ENCODE measurements at places on chromosomes 1 and 21.
A peak's percentile ranks its signal among the peaks of the same experiment; 100 is the strongest.

GRCh38 chr1:21607549-21608529 lies 61.3 kb downstream of the RAP1GAP start:
- peak; percentile 79 for DNase-seq

- DNase-seq: no peak
These were observed 488.0 kb upstream of the PLXNA2 start for GRCh38 chr1:208731981-208732821.

- no peak for DNase-seq
These were observed 232.8 kb downstream of the CHRM3 start for GRCh38 chr1:239619190-239619589.

DNA sequence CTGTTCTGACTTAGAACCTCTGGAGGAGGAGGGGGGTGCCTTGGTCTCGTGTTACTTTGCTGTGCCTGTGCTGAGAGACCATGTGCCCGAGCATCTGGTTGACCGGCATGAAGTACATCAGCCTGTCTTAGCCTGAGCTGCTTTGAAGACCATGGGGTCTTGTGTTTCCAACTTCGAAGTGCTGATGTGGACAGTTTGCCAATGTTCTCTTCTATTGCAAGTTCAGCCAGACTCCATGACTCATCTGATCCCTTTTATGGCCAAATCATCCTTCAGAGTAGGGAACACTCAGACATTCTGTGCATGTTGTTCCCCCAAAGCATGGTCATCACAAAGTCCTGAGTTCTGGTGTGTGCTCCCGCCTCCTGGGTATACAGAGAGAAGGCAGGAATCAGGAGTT lies 6.0 kb upstream of the PLA2G2C start:
- no peak for DNase-seq

GRCh38 chr21:45638707-45639106 lies 4.8 kb upstream of the PCBP3 start:
- no peak for DNase-seq

- no peak for DNase-seq
These were observed 3.8 kb downstream of the RNF186 start for GRCh38 chr1:19811206-19811851.

GRCh38 chr1:162560303-162561036 lies 1.1 kb upstream of the UAP1 start:
- DNase-seq: no peak

DNA sequence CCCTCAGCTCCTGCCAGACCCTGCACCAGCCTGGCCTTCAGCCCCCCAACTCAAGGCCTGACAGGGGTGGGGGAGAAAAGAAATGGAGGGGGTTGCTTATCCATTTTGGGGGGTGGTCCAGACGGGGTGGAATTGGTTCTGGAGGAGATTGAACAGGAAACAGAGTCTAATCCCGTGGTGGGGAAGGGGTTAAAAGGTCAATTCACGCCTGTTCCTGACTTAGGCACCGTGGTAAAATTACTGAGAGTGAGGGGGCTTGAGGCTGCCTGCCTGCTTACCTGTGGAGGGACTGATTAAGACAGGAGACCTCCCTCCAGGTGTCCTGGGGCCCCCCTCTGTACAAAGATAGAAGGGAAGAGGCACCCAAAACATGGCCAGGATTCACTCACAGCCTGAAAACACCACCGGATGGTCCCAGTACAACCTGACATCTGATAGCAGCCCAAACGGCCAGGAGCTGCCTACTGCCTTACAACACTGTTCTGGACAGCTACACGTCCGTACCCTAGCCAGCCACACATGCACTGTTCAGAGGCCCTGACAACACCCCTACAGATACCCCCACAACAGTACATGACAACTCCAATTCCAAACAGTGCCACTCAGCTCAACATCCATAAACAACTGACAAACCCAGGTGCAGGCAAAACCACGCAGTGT lies 31.8 kb downstream of the AHDC1 start:
- no peak for DNase-seq

DNA sequence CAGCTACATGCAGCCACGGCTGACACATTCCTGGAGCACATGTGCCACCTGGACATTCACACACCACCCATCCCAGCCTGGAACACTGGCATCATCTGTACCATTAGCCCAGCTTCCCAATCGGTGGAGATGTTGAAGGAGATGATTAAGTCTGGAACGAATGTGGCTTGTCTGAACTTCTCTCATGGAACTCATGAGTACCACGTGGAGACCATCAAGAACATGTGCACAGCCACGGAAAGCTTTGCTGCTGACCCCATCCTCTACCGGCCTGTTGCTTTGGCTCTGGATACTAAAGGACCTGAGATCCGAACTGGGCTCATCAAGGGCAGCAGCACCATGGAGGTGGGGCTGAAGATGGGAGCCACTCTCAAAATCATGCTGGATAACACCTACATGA lies 25.0 kb upstream of the TRIM33 start:
- no peak for DNase-seq

DNA sequence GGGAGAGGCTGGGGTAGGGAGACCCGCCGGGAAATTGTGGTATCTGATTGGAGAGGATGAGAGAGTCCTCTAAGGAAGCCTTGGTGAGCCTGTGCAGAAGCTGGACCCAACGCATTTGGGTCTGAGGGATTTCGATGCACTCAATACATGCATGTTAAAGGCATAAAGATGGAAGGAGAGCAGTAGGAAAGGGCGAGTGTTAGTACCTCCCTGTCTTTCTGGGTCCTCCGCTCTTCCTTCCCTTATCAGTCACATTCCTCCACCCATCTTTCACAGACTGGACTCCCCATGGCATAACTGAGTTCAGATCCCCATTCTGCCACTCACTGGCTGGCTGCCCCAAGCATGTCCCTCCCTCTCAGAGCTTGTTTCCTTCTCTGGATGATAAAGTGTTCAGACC lies 7.3 kb downstream of the RGS16 start:
- DNase-seq: peak; percentile 60

DNA sequence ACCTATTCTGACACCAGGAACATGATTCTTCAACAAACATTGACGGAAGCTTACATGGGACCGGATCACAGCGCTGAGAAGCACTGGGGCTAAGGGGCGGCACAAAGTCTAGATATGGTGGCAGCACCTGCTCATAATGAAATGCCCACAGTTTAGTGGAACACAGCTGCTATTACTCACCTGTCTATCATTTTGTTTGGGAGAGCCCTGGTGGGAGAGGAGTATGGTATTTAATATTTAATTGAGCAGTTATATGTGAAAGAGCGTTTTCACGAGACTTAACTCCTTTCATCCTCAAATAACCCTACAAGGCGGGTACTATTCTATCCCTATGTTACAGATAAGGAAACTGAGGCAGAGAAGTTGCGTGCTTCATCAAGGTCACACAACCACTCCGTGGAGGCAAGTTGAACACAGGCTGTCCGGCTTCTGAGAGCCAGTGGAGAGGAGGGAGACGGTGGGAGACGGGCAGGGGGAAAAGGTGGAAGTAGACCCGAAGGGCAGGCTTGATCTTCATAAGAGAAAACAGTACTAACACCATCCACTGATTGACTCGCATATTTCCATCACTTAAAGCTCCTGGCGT lies 790 bp upstream of the TSNAX start:
- no peak for DNase-seq

- DNase-seq: no peak
These were observed 104.4 kb downstream of the GALNT2 start for GRCh38 chr1:230171356-230172015.

DNA sequence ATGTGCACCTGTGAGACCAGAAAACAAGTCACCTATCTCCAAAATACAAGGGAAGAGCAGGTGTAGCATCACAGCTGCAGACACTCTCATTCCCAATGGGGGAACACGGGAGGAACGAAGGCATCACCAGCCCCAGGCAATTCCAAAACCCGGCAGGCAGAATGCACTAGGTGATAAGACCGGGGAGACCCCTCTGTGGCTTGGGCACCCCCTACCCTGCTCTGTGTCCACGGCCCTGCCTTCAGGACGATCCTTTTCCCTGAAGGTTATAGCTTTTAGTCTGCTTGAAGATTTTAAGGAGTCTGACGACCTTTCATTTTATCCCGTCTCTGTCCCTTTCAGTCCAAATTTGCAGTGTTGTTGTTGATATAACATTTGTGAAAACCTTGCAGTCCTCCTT lies 19.2 kb downstream of the TRPM2 start:
- DNase-seq: peak; percentile 31

DNA sequence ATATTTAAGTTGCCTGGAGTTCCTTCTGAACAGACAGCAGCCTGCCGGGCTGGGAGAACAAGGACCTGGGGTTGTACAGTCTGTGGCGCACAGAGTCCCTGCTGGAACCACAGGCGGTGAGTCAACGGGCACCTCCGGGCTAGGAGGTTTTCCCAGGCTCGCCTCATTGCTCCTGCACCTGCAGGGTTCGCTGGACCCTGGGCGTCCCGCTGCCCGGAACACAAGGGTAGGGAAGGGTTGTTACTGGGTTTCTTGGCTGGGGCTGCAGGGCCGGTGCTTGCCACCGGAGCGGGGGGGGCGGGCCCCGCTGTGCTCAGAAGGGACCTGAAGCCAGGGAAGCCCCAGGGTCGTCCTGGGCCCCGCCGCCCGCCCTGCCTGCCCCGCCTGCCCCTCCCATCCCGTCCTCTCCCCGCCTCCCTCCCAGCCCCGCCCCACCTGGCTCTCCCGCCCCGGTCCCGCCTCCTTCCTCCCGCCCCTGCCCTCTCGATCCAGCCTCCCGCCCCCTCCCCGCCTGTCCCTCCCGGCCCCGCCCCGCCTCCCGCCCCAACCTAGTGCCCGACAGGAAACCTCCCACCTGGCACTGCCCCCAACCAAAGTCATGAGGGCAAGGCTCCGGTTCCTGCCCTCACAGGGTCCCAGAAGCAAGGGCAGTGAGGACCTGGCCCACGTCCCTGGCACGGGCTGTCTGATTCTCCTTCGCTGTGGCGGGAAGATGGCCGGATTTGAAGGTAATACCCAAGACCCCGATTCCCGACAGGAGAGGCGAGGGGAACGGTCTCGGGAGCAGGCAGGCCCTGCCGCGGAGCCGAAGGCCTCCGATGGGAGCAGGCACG lies 6.8 kb downstream of the JMJD4 start:
- DNase-seq: no peak

DNA sequence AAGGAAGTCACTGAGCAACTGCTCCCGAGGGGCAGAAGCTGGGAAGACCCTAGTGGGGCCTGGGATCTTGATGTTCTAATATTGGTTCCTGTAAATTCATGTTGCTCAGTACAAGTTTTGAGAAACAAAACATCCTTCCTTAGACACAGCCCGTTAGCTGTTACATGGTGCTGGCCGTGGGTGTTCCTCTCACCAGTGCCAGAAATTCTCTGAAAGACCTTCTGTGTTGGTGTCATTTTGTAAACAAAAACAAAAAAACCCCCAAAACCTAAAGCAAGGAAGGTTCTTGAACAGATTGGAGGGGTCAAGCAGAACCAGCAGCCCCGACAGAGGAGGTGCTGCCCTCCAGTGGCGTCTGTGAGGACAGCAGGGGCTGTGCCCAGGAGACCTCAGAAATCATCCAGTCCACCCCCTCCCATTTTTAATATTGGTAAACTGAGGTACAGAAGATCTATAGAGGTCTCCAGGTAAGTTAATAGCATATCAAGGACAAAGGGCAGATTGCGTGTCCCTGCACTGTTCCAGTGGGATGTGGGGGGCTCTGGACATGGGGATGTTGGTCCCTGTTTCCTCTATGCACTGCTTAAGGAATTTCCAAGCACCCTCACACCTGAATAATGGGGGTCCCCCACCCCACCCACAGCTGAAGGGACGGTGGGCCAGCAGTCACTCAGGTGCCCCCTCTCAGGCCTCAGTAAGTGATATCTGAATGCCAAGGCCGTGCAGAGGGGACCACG lies 38.2 kb downstream of the SLC2A7 start:
- no peak for DNase-seq

DNA sequence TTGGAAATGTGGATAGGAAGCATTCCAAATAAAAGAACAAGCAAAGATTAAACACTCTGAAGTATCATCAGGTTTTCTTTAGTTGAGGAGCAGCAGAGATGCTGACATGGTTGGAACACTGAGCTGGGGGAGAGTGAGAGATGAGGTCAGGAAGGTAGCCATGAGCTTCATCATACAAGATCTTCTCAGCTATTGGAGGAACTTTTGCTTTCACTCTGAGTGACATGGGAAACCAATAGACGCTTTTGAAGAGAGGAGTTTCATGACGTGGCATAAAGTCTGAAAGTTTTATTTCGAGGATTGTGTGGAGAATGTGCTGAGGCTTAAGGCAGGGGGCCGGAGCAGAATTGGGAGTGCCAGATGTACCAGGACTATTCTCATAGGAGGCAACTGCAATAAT lies 616.2 kb upstream of the CAMK1G start:
- DNase-seq: no peak

DNA sequence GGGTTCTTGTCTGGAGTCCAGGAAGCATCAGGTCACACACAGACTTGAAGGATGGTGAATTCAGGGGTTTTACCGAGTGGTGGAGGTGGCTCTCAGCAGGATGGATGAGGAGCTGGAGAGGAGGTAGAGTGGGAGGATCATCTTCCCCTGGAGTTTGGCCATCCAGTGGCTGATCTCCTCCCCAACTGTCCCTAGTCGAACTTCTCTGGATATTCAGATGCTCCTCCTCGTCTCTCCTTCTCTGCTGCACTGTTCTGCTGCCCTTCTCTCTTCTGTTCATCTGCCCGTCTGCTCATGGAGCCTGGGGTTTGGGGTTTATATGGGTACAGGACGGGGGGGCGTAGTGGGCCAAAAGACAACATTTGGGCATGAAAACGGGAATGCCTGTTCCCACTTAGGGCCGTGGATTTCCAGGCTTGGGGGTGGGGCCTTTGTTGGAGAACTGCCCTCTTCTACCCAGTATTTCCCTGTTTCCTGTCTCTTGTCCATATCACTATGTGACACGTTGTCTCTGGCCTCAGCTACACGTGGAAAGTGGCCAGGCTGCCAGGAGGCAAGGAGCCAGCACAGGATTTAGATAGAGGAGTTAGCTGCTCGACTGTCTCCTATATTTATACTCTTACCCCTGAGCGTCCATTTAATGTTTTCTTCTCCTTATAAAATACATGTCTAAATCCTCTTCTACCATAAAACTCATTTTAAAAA lies 76.7 kb downstream of the SIPA1L2 start:
- no peak for DNase-seq

- no peak for DNase-seq
These were observed 55.3 kb upstream of the TARDBP start for GRCh38 chr1:10957133-10957532.

- DNase-seq: no peak
These were observed 79.2 kb downstream of the RIPK4 start for GRCh38 chr21:41687633-41688032.

- no peak for DNase-seq
These were observed 9.7 kb downstream of the CTNNBIP1 start for GRCh38 chr1:9900142-9901043.

DNA sequence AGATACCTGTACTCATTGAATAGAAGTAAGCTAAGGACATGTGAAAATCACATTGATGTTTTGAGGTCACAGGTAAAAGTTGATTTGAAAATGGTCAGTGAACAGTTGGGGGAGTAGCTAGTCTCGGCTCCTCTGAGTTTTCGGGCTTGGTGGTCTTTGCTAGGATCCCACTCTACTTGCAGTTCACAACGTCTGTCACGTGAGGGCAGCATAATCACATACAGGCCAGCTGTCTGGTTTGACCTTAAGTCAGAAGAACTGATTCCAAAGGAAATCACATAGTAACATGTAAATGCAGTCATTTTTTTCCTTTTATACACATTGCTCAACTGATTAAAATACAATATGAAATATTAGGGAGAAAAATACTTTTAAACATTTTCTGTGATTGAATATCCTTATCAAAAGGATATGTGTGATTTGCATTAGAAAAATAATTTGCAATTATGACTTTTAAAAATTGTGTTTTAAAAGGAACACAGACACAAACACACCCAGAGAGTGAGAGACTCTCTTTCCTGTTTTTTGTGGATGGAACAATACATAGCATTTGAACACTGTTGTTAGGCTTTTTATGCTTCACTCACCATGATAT lies 21.8 kb upstream of the PDC start:
- DNase-seq: no peak

- DNase-seq: no peak
These were observed 231.5 kb upstream of the SNX7 start for GRCh38 chr1:98429965-98430443.
